Naive thymus-derived CD4-positive, alpha-beta T cell (primary cell): ENCODE measurements at places on chromosomes 4 and X. TPM values are rescaled to one million over a fixed set of nuclear protein-coding genes. Genes with fewer than 3 reads are reported as not detected.

F8A3 gene
- 16.2 TPM for polyA plus RNA-seq

SLC2A9 gene
- polyA plus RNA-seq, result 0.36 TPM

HELT gene
- not detected for polyA plus RNA-seq

IL21 gene
- polyA plus RNA-seq, result not detected

SYTL5 gene
- not detected for polyA plus RNA-seq

WAS gene
- 28.8 TPM for polyA plus RNA-seq

CACNA1F gene
- polyA plus RNA-seq, result 0.12 TPM

GPC4 gene
- not detected for polyA plus RNA-seq

LPAR4 gene
- polyA plus RNA-seq, result not detected

TMPRSS11F gene
- polyA plus RNA-seq, result not detected

PRDM8 gene
- 2.5 TPM for polyA plus RNA-seq

FRMD7 gene
- polyA plus RNA-seq, result not detected

MAGEA4 gene
- polyA plus RNA-seq, result not detected

RBM10 gene
- polyA plus RNA-seq, result 36.4 TPM

DSPP gene
- polyA plus RNA-seq, result not detected

IDH3G gene
- polyA plus RNA-seq, result 89.2 TPM

RNF4 gene
- polyA plus RNA-seq, result 69.4 TPM

HNRNPDL gene
- 283 TPM for polyA plus RNA-seq

CCKAR gene
- polyA plus RNA-seq, result not detected

DCHS2 gene
- not detected for polyA plus RNA-seq

ELOVL6 gene
- 0.13 TPM for polyA plus RNA-seq

PHEX gene
- polyA plus RNA-seq, result not detected

HDX gene
- 0.66 TPM for polyA plus RNA-seq

DCAF8L2 gene
- polyA plus RNA-seq, result not detected

CXorf49 gene
- not detected for polyA plus RNA-seq

RENBP gene
- polyA plus RNA-seq, result 1.3 TPM

BTC gene
- not detected for polyA plus RNA-seq

SEPTIN11 gene
- 16.3 TPM for polyA plus RNA-seq

DRD5 gene
- polyA plus RNA-seq, result not detected

QRFPR gene
- not detected for polyA plus RNA-seq

GPR50 gene
- polyA plus RNA-seq, result not detected

AGTR2 gene
- polyA plus RNA-seq, result not detected

CEP135 gene
- 8.9 TPM for polyA plus RNA-seq

FGG gene
- polyA plus RNA-seq, result not detected

GABRE gene
- not detected for polyA plus RNA-seq

TLR3 gene
- 0.21 TPM for polyA plus RNA-seq

RAB41 gene
- not detected for polyA plus RNA-seq

CNGA1 gene
- polyA plus RNA-seq, result not detected

CT47B1 gene
- polyA plus RNA-seq, result not detected

CFAP47 gene
- not detected for polyA plus RNA-seq
